Left kidney (tissue), 8 donors: ENCODE measurements at places on chromosomes 13 and 19. TPM values are rescaled to one million over a fixed set of nuclear protein-coding genes. Genes with fewer than 3 reads are reported as not detected.

FLT1 gene
- polyA plus RNA-seq, result 33.8 TPM

SACS gene
- 12.2 TPM for polyA plus RNA-seq

SLC17A7 gene
- 0.43 TPM for polyA plus RNA-seq

PDX1 gene
- not detected for polyA plus RNA-seq

CARS2 gene
- 84.9 TPM for polyA plus RNA-seq

SLITRK6 gene
- 7.0 TPM for polyA plus RNA-seq

ZNF429 gene
- polyA plus RNA-seq, result 31.6 TPM

IL27RA gene
- 5.9 TPM for polyA plus RNA-seq

SHC2 gene
- polyA plus RNA-seq, result 27.7 TPM

NEK5 gene
- 7.1 TPM for polyA plus RNA-seq

MBNL2 gene
- 61.8 TPM for polyA plus RNA-seq

KLHL26 gene
- polyA plus RNA-seq, result 5.2 TPM

PRDX2 gene
- 274 TPM for polyA plus RNA-seq

NDUFA11 gene
- polyA plus RNA-seq, result 120 TPM

SUGT1 gene
- 58.7 TPM for polyA plus RNA-seq

TRPC4 gene
- polyA plus RNA-seq, result 7.9 TPM

SCEL gene
- not detected for polyA plus RNA-seq

HNRNPM gene
- 472 TPM for polyA plus RNA-seq

TMEM59L gene
- polyA plus RNA-seq, result 2.5 TPM

LRRC4B gene
- polyA plus RNA-seq, result 14.2 TPM

DZIP1 gene
- polyA plus RNA-seq, result 91.6 TPM

HIPK4 gene
- polyA plus RNA-seq, result 0.20 TPM

NLRP5 gene
- not detected for polyA plus RNA-seq

LMTK3 gene
- polyA plus RNA-seq, result 2.0 TPM

KLK10 gene
- 0.17 TPM for polyA plus RNA-seq

KCNRG gene
- polyA plus RNA-seq, result 2.1 TPM
